ENCODE measurements at places on chromosomes 13 and 19. TPM values are rescaled to one million over a fixed set of nuclear protein-coding genes. Genes with fewer than 3 reads are reported as not detected.

DNA sequence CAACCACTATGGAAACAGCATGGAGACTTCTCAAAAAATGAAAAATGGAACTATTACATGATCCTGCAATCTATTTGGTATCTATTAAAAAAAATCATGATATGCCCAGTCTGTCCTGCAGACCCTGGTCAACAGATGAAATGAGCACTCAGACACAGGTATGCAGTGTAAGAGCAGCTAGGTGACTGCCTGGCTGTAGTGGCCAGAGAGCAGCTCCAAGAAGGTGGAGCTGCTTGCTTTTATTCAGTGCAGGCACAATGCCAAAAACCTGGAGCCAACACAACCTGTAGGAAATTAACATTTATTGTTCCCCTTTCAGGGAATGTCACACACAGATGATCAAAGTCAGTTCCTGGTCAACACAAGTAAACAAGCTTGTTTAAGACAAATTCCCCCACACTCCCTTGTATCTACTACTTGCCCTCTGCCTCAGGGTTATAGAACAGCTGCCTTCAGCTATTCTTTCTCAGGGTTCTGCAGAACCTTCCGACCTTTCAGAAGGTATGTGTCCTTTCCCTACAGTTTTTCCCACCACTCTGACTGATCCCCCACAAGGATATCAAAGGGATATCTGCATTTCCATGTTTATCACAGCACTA lies 933.7 kb upstream of the SLITRK5 start:
- DNase-seq = no peak
- H3K36me3 ChIP-seq = no peaks in the 10 kb centered on the region
- H3K4me1 ChIP-seq = no peaks in the 10 kb centered on the region
- H3K4me3 ChIP-seq = no peak overlapping the region

- DNase-seq = no peak
- no peak overlapping the region for H3K27ac ChIP-seq
- peaks cover 14% of the 10 kb centered on the region for H3K27me3 ChIP-seq
Observed at GRCh38 chr13:49827336-49827735, 34.9 kb upstream of the KPNA3 start.

- H3K4me1 ChIP-seq = no peaks in the 10 kb centered on the region
- H3K36me3 ChIP-seq = peaks cover 33% of the 10 kb centered on the region
- no peak overlapping the region for H3K27ac ChIP-seq
- no peak overlapping the region for H3K4me3 ChIP-seq
- H3K27me3 ChIP-seq = no peaks in the 10 kb centered on the region
Observed at GRCh38 chr19:45144431-45145269, 16.1 kb downstream of the NKPD1 start.

GRCh38 chr19:1491849-1492170 lies 829 bp downstream of the REEP6 start:
- H3K27me3 ChIP-seq = peaks cover 9% of the 10 kb centered on the region
- peaks cover 21% of the 10 kb centered on the region for H3K36me3 ChIP-seq
- peak overlapping the region; percentile 76 for H3K4me3 ChIP-seq
- peaks cover 21% of the 10 kb centered on the region for H3K4me1 ChIP-seq
- DNase-seq = no peak
- no peak overlapping the region for H3K27ac ChIP-seq

- H3K36me3 ChIP-seq = peaks cover 14% of the 10 kb centered on the region
- DNase-seq = no peak
- peaks cover 16% of the 10 kb centered on the region for H3K4me1 ChIP-seq
- H3K27ac ChIP-seq = no peak overlapping the region
Observed at GRCh38 chr13:97273341-97273831, 51.3 kb downstream of the MBNL2 start.

GRCh38 chr13:113948034-113948742 lies 25.7 kb downstream of the C13orf46 start:
- no peak overlapping the region for H3K27ac ChIP-seq
- H3K4me3 ChIP-seq = no peak overlapping the region

DNA sequence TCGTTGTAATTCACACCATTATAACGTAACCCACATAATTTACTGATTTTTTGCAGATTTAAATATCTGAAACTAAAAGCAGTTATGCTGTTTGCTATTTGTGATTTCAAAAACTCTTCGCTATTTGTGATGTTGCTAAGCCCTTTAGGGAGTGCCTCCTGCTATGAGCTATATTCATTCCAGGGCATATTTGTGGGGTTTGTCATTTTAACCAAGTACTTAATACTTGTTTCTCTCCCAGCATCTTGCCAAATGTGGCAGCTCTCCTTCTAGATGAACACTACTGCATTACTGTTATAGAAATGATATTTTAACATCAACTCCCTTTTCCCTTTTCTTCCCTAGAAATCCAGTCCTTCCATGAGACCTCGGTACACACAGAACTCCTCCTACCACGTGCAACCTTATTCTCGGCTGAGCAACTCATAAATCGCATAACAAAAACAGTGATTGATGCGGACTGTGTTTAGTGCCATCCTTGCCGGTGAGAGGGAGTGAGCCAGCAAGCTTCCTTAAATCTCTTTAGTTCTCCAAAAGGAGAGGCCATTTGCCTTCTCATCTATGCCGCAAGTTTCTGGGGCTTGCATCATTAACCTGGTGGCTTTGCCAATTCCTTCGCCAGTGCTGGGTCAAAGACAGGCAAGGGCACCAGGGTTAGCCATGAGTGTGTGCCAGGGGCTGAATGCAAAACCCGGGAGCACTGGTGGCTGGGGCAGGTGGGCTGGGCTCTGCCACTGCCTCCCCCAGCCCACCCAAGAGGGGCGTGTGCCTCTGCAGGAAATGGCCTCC lies 33.4 kb downstream of the RFX2 start:
- DNase-seq = no peak
- no peak overlapping the region for H3K27ac ChIP-seq
- H3K36me3 ChIP-seq = peaks cover 4% of the 10 kb centered on the region
- no peaks in the 10 kb centered on the region for H3K27me3 ChIP-seq
- no peak overlapping the region for H3K4me3 ChIP-seq

GRCh38 chr13:72504131-72504841 lies 223.1 kb downstream of the MZT1 start:
- H3K27me3 ChIP-seq = no peaks in the 10 kb centered on the region
- H3K27ac ChIP-seq = no peak overlapping the region
- no peaks in the 10 kb centered on the region for H3K4me1 ChIP-seq
- H3K4me3 ChIP-seq = no peak overlapping the region

DNA sequence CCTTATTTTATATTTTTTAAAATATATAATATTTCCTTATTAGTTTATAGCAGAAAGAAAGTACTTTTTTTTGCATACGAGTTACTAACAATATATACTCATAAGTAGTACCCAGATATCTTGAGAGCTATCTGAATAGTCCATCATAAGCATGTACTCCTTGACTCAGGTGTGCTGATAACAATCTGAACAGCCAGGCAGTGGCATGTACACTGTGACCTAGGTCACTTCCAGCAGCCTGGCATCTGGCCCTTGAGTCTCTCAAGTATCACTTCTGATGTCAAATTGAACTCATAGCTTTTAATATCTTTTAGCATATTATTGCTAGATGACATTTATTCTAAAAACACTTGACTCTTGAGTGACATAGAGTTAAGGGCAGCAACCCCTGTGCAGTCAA lies 1576.7 kb downstream of the SLITRK1 start:
- no peak for DNase-seq
- no peaks in the 10 kb centered on the region for H3K27me3 ChIP-seq
- no peaks in the 10 kb centered on the region for H3K4me1 ChIP-seq

DNA sequence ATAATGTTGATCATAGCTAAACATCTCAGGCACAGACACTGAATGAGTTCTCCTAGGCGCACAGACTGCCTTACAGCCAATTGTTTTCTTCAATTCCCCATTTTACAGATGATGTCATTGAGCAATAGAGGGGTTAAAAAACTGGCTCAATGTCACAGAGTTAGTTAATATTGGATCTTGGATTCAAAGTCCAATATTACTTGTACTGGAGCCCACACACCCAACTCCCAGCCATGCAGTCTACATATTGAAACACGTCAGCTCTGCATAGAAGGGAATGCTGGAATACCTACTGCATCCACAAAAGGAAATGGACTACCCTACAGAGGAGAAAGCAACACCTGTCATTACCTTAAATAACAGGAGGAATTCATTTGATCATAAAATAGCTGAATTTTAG lies 76.1 kb upstream of the SLC15A1 start:
- no peak for DNase-seq
- no peak overlapping the region for H3K4me3 ChIP-seq
- H3K27ac ChIP-seq = no peak overlapping the region
- no peaks in the 10 kb centered on the region for H3K27me3 ChIP-seq
- peaks cover 4% of the 10 kb centered on the region for H3K36me3 ChIP-seq

GRCh38 chr13:109215377-109215776 lies 571.0 kb downstream of the IRS2 start:
- H3K27ac ChIP-seq = no peak overlapping the region
- no peak overlapping the region for H3K4me3 ChIP-seq
- DNase-seq = no peak
- H3K36me3 ChIP-seq = no peaks in the 10 kb centered on the region

- H3K27ac ChIP-seq = no peak overlapping the region
- H3K36me3 ChIP-seq = peaks cover 10% of the 10 kb centered on the region
- no peaks in the 10 kb centered on the region for H3K27me3 ChIP-seq
- no peak overlapping the region for H3K4me3 ChIP-seq
Observed at GRCh38 chr19:18499055-18499775, 22.7 kb downstream of the ELL start.

- H3K27ac ChIP-seq = peak overlapping the region; percentile 77
- peak overlapping the region; percentile 91 for H3K4me3 ChIP-seq
- H3K27me3 ChIP-seq = no peaks in the 10 kb centered on the region
- peaks cover 13% of the 10 kb centered on the region for H3K4me1 ChIP-seq
- peak; percentile 11 for DNase-seq
Observed at GRCh38 chr13:106566641-106567473, 1.1 kb downstream of the ARGLU1 start.

DNA sequence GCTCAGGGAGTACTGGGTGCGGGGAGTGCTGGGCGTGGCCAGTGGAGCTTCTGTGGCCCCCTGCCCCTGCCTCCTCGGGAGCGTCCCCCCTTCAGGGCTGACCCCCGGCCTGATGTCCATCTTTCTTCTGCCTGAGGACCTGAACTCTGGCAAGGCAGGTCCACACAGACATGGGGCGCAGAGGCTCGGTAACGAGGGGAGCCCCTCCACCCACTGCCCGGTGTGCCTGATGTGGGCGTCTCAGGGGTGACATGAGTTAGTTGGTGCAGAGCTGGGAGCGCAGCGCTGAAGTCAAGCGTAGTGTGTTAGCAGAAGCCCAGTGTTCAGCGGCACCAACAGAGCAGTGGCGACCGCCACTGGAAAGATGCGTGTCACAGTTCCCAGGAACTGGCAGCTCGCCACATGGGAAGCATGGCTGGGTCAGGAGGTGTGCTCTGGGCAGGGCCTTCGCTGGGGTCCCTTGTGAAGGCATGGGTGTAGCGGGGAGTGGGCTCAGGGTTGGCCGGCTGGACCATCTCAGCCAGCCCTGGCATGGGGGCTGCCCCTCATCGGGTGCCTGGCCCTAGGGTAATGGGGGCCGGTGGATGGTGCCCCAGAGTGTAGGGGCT lies 11.5 kb downstream of the THOP1 start:
- no peaks in the 10 kb centered on the region for H3K4me1 ChIP-seq
- H3K27me3 ChIP-seq = no peaks in the 10 kb centered on the region
- H3K27ac ChIP-seq = no peak overlapping the region

- no peaks in the 10 kb centered on the region for H3K4me1 ChIP-seq
- H3K36me3 ChIP-seq = no peaks in the 10 kb centered on the region
- no peak for DNase-seq
- H3K27me3 ChIP-seq = no peaks in the 10 kb centered on the region
- no peak overlapping the region for H3K27ac ChIP-seq
Observed at GRCh38 chr19:30336290-30336689, 35.9 kb upstream of the ZNF536 start.

DNA sequence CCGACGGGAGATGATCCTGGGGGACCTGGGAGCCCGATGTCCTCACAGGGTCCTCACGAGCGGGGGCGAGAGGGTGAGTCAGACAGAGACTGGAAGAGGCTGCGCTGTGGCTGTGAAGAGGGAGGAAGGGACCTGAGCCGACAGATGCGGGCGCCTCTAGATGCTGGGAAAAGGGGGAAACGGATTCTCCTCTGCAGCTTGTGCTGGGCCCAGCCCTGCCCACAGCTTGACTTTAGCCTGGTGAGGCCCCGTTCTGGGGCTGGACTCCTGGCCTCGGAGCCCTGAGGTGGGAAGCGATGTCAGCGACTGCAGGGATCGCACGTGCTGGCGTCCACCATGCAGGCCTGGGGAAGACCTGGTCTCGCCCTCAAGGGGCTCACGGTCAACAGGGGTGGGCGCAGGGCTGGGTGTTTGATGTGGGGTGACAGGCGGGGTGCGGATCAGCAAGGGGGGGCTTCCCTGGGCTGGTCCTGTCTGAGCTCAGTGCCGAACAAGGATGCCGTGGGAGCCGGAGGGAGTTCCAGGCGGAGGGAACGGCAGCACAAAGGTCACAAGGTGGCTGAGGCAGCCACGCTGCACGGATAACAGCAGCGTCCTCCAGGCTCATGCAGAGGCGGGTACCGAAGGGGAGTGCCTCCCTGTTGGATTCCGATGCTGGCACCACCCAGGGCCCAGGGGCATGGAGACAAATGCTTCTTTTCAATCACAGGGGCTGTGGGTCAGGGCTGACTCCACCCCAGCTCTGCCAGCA lies 31.8 kb downstream of the PIP5K1C start:
- no peak for DNase-seq
- no peaks in the 10 kb centered on the region for H3K4me1 ChIP-seq
- no peak overlapping the region for H3K27ac ChIP-seq
- peaks cover 4% of the 10 kb centered on the region for H3K36me3 ChIP-seq
- H3K4me3 ChIP-seq = no peak overlapping the region
- no peaks in the 10 kb centered on the region for H3K27me3 ChIP-seq

- no peak overlapping the region for H3K4me3 ChIP-seq
- H3K4me1 ChIP-seq = no peaks in the 10 kb centered on the region
- H3K27me3 ChIP-seq = no peaks in the 10 kb centered on the region
- peaks cover 4% of the 10 kb centered on the region for H3K36me3 ChIP-seq
- no peak overlapping the region for H3K27ac ChIP-seq
Observed at GRCh38 chr13:46559272-46559805, 6.4 kb downstream of the LRCH1 start.

- H3K27ac ChIP-seq = no peak overlapping the region
- no peaks in the 10 kb centered on the region for H3K27me3 ChIP-seq
- no peaks in the 10 kb centered on the region for H3K36me3 ChIP-seq
Observed at GRCh38 chr13:54077569-54077968, 1049.0 kb downstream of the OLFM4 start.

- H3K27ac ChIP-seq = peak overlapping the region; percentile 37
- DNase-seq = peak; percentile 92
- peaks cover 55% of the 10 kb centered on the region for H3K4me1 ChIP-seq
Observed at GRCh38 chr19:42440357-42441048, 2.2 kb downstream of the CXCL17 start.

DNA sequence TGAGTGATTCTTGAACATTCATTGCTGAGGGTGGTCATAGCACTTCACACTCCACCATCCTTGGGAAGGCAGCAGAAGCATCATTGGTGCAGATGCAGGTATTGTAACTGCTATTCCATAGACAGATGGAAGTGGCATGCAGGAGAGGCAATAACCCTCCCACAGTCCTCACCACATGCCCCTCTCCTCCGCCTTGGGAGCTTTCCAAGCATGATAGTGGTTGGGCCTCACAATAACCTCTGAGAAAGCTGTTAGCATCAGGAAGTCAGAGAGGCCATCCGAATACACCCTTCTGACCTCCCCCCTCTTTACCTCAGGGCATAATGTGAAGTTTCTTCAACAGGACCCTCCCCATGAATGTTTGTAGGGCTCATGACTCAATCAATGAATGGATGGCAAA lies 177.9 kb downstream of the KATNAL1 start:
- H3K27ac ChIP-seq = no peak overlapping the region
- no peak overlapping the region for H3K4me3 ChIP-seq
- peaks cover 16% of the 10 kb centered on the region for H3K4me1 ChIP-seq

The HSPB6 gene
- total RNA-seq = 0.71 TPM

The HSH2D gene
- 29.5 TPM for total RNA-seq

The ZNF564 gene
- total RNA-seq = 8.7 TPM

The ZNF77 gene
- 5.0 TPM for total RNA-seq

The ZFR2 gene
- total RNA-seq = not detected

The GFY gene
- total RNA-seq = not detected

The ZNF491 gene
- 0.92 TPM for total RNA-seq
